ENCODE measurements at places on chromosomes 5 and 9.

DNA sequence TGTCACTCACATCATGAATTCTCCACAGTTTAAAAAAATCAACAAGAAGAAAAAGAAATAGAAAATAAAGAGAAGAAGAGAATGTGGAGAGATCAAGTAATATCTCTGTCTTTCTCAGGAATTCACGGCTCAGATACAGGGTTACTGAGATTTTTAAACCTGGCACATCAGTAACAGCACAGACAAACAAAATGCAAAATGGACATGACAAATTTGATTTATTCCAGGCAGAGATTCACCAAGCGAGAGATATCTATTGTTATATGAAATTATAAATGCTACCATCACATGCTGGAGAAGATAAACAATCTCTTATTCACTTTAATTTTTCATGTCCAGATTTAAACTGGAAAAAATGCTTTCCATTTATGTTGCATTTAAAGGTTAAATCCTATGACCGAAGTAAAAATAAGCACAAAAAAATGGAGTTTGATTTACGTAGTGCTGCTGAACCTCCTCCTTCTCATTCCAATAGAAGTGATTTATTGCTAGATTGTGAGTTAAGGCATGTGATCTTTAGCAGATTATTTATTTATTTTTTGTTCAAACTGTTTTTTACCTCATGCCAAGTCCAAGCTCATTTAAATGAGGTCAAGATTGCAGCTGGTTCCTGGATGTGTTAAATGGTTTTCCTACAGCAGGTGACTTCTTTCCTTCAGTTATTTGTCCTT lies 926.4 kb downstream of the MAT2B start:
- DNase-seq = no peak

- no peak for DNase-seq
Observed at GRCh38 chr5:62043289-62044280, 262.4 kb upstream of the KIF2A start.

GRCh38 chr5:147063943-147064342 lies 170.9 kb upstream of the STK32A start:
- no peak for DNase-seq

DNA sequence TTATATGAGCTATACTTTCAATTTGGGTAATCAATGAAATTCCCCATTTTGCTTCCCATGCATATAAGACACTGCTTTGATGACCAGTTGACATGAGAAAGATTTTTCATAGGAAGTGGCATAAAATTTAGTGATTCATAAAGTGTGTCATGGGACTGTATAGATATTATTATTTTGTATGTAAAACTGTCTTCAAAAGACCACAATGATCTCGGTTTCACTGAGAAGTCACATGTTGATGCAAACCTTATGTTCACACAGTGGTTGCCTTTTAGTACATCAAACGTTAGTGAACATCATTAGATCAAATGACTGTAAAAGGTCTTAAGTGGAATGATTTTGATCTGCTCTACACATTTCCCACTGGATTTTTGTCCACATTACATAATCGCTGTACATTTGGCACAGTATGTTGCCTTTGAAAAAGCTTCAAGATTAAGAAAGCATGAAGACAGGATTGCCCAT lies 349.2 kb upstream of the MEF2C start:
- no peak for DNase-seq

- DNase-seq = peak; percentile 59
Observed at GRCh38 chr5:67268231-67269021, 71.8 kb upstream of the CD180 start.

DNA sequence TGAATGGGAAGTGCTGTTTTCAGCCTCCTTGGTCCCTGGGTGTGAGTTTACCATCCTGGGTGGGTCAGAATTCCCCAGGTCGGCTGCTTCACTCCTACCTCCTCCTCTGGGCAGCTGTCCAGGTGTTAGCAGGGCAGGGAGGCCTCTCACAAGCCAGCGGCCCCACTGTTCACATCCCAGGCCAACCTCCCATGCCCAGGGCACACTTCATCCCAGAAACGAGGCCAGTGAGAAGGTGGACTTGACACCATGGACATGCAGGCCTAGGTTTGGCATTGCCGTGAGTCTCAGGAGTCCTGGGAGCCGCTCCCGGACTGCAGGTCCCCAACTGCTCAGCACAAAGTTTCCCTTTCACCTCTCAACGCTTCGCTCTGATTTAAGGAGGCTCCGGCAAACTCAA lies 229.6 kb upstream of the IRX2 start:
- no peak for DNase-seq

DNA sequence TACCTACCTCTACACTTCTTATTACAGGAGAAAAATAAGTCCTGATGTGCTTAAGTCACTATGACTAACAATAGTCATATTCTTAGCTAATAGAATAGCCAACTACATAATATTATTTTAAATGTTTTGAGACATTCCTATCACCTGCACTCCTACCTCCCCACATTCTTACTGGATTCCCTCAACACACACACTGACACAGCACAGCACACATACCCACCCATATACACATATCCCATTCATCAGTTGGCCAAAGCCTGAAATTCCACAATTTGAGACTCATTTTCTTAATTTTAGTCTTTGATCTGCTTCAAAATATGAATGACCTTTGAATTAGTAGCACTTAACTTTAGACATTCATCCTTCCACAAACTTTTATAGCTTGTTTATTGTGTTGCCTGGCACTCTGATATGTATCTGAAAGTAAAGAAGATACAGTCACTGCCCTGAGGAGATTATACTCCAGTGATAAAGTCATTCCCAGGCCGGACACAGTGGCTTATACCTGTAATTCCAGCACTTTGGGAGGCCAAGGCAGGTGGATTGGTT lies 168.3 kb upstream of the RASA1 start:
- DNase-seq = peak; percentile 70

DNA sequence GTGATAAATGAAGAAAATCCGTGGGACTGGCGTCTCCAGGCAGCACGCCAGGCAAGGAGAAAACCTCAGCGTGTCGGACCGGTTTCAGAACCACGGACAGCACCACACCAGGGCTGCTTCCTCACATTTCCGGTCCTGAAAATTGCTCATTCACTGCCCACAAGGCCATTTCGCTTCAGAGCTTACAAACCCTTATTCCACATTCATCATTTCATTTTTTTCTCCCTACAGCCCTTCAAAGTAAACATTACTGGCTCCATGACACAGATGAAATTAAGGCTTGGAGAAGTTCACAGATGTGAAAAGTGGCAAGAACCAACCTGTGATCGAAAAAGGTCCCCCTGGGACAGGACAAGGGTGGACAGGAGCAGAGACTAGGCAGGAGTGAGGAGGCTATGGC lies 1.5 kb upstream of the GPRIN1 start:
- peak; percentile 74 for DNase-seq

- peak; percentile 33 for DNase-seq
Observed at GRCh38 chr5:119049824-119050449, 20.9 kb upstream of the DMXL1 start.

DNA sequence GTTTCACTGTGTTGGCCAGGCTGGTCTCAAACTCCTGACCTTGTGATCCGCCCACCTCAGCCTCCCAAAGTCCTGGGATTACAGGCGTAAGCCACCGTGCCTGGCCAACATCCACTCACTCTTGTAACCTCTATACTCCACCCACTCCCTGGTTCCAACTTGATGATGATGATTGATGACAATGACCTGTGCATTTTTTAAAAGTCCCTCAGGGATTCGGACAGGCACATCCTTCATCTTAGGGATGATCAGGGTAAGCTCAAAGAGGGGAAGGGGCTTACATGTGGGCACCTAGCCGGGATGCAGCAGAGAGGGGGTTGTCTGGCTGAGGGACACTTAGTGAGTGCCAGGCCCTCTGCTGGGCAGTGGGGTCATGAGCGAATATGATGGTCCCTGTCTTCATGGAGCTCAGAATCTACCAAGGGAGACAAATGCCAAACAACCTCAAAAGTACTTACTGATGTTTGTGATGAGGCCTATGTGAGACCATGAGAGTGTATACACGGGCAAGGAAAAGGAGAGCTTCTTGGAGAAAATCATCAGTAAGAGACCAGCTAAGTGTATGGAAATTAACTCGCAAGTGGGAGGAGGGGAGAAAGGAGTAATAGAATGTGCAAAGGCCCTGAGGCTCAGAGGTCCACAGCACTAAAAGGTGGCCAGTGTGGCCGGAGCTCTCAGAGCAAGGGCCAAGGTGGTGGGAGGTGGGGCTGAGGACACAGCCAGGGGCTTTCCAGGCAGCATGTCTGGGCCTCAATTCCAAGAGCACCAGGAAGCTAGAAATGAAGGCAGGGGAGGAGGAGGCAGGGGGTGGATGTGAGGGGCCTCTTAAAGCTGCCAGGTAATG lies 27.4 kb downstream of the LHX2 start:
- DNase-seq = no peak

- DNase-seq = no peak
Observed at GRCh38 chr9:37596504-37596903, 4.1 kb upstream of the TOMM5 start.

DNA sequence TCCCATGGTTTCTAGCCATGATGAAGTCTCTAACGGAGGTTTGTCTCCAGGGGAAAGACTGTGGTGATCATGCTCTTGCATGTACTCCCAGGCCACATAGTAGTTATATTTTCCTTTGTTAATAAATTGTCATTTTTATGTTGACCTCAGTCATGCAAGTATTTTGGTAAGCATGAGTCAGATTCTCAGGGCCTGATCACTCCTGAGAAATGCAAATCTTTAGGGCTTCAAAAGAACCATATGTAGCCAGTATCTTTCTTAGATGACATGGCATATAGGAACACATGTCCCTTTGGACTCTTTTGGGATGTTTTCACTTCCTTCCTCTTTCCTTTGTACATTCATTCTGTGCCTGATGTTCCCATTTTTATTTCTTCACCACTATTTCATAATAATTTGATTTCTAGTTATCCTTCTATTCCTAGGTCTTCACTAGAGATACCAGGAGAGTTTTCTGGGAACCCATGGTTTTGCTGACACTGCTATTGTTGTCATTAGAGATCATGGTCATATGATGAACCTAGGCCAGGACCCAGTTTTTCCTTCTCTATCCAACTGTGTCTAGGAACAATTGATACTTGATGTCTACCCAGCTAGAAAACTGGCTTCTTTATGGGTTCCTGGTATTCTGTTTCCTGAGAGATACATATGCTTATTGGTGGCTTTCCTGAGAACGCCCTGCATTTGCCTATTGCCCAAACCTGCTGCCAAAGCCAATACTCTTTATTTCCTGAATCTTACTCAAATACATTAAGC lies 248.1 kb upstream of the NREP start:
- peak; percentile 13 for DNase-seq

DNA sequence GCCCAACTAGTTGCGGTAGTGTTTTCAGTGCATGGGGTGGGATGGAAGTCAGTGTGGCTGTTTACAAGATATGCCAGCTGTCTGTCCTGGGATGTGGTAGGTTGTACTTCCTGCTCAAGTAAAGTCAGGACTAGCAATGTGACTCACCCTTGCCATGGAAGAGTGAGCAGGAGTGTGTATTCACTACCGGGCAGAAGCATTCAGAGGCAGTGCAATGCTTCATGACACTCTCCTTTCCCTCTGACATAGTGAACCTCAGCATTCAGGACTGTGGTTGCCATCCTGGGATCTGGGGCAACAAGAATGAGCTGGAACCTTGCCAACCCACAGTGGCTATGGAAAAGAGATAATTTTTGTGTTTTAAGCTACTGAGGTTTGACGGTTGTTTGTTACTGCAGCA lies 68.9 kb downstream of the BOD1 start:
- DNase-seq = no peak

DNA sequence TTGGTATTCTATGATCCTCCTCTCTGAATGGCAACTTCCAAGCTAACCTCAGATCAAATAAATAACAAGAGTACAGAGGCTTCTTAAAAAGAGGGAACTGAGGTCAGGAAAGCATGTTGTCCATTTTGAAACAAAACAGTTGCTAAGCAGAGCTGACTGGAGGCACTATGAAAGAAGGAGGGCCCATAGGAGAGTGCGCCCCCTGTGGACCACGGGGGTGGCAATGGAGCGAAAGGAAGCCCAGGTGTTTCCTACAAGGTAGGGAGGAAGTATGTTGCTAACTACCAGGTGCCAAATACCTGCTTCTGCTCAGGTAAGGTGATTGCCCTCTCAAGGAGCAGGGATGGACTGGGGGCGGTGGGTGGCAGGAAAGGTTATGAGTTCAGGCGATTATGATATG lies 101.8 kb upstream of the MAST4 start:
- DNase-seq = no peak

DNA sequence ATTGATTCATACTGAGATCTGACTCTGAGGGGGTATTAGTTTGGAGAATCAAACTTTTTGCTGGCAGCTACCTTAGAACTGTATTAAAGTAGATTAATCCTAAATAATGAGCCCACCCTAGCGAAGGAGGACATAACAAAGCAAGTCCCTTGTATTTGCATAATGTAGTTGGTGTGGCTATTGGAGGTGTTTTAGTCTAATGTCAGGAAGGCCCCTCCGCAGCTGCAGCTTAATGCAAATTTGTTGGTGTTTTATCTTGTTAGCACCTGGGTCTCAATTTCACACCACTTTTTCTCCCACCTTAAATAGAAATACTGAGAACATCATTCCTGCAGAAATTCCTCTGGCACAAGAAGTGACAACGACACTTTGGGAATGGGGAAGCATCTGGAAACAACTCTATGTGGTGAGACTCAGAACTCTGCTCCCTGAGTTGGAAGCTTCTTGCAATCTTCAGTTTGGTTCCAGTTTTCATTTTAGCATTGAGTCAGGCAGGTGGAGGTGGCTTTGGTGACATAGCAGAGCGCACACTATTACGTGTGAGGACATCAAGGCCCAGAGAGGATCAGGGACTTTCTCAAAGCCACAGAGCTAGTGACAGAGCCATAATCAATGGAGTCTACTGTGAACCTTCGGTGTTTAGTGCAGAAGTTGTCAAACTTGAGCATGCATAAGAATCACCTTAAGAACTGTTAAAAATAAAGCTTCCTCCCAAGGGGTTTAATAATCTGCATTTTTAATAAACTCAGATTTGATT lies 33.9 kb downstream of the DOCK2 start:
- no peak for DNase-seq

- DNase-seq = no peak
Observed at GRCh38 chr9:111064160-111064837, 26.0 kb upstream of the LPAR1 start.

- DNase-seq = no peak
Observed at GRCh38 chr5:1133510-1134201, 21.8 kb upstream of the SLC12A7 start.

- no peak for DNase-seq
Observed at GRCh38 chr5:166088389-166089039, 2202.9 kb upstream of the WWC1 start.

DNA sequence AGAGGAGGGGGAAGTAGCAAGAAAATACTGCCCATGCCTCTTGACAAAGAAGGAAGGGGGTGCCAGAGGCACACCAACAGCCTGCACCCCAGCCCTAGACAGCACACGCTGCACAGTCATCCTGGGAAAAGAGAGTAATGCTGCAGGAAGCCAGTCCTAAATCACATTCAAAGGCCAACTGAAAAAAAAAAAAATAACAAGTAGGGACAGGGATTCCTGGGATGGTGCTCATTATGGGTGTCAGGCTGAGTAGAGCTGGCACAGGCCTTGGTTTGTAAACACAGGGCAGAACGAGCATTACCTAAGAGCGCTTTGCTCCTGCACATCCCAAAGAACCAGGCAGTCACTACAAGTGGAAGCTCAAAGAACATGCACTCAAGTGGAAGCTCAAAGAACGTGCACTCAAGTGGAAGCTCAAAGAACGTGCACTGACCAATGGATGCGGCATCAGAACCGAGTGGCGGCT lies 7.8 kb downstream of the RAPGEF1 start:
- no peak for DNase-seq
